Stimulated activated CD4-positive, alpha-beta T cell treated with anti-CD3 and anti-CD28 coated beads, Interleukin-1b, Interleukin-23, amount 100 ng/mL, for 1 hour (primary cell): ENCODE measurements at places on chromosomes 2 and 18.

GRCh38 chr2:10075571-10076209, 4.5 kb downstream of the CYS1 start:
- DNase-seq: no peak

DNA sequence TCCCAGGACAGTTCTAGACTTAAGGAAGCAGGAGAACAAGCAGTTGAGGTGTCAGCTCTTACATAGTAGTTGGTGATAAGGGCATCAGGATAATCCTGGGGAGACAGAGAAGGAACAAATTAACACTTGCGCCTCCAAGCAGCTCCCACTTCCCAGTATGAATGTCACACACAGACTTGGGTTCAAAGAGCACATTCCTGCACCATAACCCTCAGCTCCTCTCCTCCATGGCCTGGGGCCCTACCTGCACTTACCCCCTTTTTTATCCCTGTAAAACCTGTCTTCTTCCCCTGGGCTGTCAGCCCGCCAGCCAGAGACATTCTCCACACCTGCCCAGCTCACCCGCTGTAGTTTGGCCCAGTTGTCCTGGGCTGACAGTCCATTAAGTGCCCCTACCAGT, 3.9 kb upstream of the UCN start:
- no peak for DNase-seq

DNA sequence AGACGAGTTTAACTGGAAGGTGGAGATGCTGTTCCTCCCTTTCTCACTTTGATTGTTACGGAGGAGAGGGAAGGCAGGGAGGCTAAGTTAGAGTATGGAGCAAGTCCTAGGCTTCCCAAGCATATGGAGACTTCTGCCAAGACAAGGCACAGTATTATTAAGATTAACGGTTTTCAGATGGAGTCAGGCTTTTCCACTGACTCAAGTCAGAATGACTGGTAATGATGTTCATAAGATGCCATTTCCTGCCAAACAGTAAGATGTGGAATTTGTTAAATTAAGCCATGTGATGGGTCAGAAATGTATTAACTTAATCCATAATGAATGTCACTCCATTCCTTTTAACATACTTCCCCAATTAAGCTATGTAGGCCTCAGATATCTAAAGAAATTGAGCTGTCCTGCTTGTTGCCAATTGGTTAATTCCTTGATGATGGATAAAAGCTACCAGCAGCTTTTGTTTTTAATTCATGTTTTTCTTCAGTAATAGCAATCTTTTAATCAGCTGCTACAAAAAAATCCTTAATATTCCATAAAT, 383.7 kb downstream of the ZNF521 start:
- no peak for DNase-seq

- DNase-seq: no peak
Observed at GRCh38 chr2:127735537-127736399, 34.5 kb downstream of the SFT2D3 start.

GRCh38 chr18:59051470-59052165, 88.1 kb upstream of the SEC11C start:
- no peak for DNase-seq

- DNase-seq: no peak
Observed at GRCh38 chr2:43082111-43082894, 144.1 kb downstream of the ZFP36L2 start.

GRCh38 chr18:36181898-36182506, 5.3 kb upstream of the MOCOS start:
- DNase-seq: no peak

DNA sequence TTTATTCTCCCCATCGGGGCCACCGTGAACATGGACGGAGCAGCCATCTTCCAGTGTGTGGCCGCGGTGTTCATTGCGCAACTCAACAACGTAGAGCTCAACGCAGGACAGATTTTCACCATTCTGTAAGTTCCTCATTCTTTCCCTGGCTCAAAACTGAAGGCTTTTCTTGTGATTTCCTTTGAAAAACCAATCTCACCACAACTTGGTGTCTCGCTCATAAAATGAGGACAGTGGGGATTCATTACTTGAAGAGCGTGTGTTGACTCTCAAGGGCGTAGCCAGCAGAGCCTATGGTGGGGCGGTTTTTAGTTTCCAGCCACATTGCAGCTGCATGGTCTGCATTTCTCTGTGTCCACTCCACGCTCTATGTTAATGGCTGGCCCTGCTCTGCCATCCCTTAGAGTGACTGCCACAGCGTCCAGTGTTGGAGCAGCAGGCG, 29.0 kb downstream of the SLC1A4 start:
- no peak for DNase-seq

GRCh38 chr2:207014424-207014823, 75.1 kb downstream of the CPO start:
- DNase-seq: no peak

GRCh38 chr2:168096158-168096557, 151.2 kb downstream of the STK39 start:
- no peak for DNase-seq

- DNase-seq: no peak
Observed at GRCh38 chr2:236714080-236714479, 144.5 kb downstream of the ACKR3 start.

- no peak for DNase-seq
Observed at GRCh38 chr2:120716641-120717585, 18.8 kb upstream of the GLI2 start.
